ENCODE measurements at places on chromosomes 1 and 21.

DNA sequence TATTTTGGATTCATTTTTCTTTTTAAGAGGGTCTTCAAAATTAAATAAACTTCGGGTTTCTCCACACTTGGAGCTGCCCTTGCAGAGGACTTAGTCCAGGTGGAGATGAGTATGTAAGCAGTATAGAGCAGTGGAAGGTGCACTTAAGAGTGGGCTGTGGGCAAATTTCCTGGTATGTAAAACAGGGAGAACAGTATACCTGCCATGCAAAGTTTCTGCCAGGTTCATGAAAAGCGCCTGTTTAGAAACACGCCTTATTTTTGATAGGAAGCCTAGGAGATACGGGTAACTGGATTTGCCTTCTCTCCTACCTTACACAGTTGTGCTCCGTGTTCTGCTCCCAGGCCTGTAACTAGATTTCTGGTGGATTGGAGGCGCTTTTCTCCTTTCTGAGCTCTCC, 1.2 kb downstream of the KDM4A start:
- DNase-seq = no peak

GRCh38 chr1:62090016-62090415, 104.6 kb upstream of the L1TD1 start:
- DNase-seq = no peak

DNA sequence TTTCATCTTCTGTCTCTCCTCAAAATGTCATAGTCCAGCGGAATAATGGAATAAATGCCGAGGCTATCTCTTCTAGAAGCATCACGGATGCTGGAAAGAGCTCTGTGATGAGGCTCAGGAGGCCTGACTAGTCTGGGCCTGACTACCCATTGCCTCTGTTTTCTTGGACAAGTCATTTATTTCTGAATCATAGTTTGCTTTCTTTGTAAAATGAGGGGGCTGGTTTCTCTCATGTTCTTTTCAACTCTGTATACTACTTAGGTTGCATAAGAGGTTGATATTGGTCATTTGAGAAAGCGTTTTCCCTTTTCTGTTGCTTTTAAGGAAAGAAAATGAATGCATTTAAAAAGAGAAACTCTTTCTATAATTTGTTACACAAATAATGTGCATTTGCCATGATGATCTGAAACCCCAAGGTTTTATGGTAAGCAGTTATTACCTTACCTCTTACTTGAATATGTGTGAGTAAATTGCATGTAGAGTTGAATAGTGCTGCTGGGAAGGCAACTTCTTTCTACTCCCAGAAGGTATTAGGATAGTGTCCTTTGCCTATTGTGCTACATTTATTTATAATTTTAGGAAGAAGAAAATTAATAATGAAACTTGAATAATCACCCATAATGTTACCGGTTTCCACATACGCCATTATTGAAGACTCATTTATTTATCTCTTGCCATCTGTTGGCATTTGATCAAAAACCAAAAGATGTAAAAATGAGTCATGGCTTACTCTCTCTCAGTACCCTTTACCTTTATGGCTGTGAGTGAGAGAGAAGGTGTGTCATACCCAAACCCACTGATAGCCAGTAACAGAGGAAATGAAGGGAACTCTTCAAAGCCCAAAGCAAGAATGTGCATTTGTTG, 179.1 kb downstream of the FASLG start:
- DNase-seq = peak; percentile 14

DNA sequence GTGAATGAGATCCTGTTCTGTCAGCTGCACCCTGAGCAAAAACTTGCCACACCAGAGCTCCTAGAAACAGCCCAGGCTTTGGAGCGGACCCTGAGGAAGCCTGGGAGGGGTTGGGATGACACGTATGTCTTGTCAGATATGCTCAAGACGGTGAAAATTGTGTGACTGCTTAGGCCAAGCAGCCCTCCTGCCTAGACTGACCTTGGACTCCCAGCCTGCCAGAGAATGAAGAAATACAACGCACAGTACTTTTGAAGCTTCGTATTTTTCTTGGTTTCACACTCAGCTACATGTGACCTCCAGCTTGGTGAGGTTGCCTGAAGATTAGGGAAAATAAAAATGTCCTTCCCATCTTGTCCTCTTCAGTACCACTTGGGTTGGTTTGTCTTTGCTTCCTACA, 15.1 kb downstream of the METTL13 start:
- no peak for DNase-seq

GRCh38 chr1:91428182-91428798, 23.7 kb upstream of the HFM1 start:
- no peak for DNase-seq

- no peak for DNase-seq
Observed at GRCh38 chr21:7951854-7952519, 2569.4 kb upstream of the TPTE start.

DNA sequence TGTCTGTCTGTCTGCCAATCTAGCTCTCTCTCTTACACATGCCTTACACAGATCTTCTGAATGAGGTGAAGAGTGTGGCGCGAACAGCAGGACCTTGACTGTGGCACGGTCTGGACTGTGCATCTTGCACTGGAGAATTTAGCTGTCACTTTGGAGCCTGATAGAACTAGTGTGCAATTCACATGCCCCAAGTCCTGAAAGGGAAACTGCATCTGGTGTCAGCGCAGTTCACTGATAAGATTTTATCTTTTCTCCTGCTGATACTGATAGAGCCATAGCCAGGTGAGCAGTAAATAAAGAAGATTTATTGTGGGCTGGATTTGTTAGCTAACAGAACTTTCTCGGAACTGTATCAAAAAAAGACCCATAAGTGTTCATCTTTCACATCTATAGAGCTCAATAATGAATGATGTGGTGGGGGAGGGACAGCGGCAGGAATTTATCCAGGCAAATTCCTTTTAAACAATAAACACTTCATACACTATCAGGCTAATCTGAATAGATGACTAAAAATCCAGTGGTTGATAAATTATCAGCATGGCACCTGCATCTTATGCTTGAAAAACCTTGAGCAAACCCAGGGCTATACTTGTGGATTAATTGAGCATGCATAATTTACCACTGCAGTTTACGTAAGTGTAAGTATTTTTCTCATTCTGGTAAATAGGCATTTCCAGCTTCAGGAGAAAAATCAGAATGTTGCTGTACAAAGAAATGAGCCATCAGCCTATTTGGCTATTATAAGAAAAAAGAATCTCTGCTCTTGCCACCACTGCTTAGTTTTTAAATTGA, 104.1 kb downstream of the NTNG1 start:
- DNase-seq = no peak

DNA sequence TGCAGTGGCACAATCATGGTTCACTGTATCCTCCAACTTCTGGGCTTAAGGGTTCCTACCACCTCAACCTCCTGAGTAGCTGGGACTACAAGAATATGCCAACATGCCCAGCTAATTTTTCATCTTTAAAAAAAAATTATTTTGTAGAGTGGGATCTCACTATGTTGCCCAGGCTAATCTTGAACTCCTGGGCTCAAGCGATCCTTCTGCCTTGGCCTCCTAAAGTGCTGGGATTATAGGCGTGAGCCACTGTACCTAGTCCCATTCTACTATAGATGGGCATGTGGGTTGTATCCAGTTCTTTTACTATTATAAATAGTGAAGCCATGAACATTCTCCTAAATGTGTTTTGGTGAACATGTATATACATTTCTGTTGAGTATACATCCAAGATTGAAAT, 57.9 kb upstream of the PAXBP1 start:
- no peak for DNase-seq

DNA sequence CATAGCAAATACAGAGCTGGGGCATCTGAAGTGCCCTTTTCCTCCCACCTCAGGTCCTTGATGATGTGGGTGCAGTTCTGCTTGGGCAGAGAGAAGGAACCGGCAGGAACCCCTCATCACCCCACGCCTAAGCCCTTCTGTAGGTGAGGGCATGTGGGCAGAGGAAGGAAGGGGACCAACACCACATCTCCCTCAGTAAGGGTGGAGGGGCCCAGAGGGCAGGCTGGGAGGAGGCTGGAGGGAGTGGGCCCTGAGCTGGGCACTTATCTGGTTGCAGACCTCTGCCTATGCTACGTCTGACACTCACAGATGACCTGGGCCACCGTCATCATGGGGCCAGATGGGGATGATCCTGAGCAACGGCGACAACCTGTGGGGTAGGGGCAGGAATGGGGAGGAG, 11.0 kb downstream of the ZNF687 start:
- DNase-seq = no peak

- DNase-seq = peak; percentile 81
Observed at GRCh38 chr1:98323906-98324358, 337.6 kb upstream of the SNX7 start.

GRCh38 chr1:8155528-8156186, 129.5 kb upstream of the ERRFI1 start:
- peak; percentile 64 for DNase-seq

- DNase-seq = no peak
Observed at GRCh38 chr1:96926176-96926575, 204.6 kb downstream of the PTBP2 start.

DNA sequence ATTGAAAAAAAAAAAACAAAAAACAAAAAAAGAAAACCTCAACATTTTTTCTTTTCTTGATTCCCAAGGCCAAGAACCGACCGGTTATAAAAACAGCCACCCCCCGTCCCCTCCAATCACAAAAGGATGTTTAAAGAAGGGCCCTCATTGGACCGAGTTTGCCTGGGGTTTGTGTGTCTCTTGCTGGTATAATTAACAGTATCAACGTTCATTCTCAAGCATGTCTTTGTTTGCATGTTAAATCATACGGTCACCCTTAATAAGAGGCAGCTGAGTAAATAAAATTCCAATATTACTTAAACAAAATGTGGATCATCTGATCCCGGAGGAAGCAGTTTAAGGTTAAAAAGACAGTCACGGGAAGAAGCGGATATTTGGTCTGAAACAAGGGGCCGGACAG, 201.1 kb downstream of the PRDM2 start:
- no peak for DNase-seq

GRCh38 chr1:112000048-112000447, 10.6 kb upstream of the KCND3 start:
- DNase-seq = no peak

GRCh38 chr1:171480035-171480434, 5.3 kb upstream of the PRRC2C start:
- DNase-seq = no peak

DNA sequence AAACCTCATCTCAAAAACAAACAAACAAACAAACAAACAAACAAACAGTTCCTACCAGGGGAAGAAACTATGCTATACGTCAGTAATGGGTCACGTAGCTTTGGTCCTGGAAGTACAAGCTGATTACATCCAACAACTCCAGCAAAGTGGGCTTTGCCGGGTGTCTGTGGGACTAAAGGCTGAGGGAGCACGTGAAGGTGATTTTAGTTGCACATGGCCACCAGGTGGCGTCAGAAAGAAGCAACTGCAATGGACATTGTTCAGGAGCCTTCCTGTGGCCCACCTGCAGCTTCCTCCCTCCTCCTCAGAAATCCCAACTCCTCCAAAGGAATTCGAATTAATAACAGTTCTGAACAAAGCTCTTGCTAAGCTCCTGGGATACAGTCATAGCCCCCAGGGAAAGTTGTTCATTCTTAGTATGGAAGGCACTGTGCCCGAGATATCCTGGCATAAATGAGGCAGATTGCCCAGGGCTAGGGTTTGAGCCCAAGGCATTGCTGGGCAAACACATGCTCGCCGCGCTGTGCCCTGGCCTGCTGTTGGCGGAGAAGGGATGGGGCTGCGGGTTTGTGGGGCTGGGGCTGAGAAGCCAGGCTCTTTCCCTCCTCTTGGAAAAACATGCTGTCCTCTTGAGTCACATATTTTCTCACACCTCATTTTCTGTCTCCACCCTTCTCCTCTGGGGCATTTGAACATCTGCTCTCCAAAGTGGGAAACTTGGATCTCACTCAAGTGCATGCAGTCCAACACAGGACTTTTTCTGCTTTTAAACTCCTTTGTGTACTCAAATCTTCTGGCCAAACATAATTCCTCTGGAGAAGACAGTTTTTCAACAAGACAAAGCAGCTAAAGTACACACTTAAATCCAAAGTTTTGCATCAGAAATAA, 28.6 kb downstream of the AKNAD1 start:
- DNase-seq = peak; percentile 85

GRCh38 chr21:24395320-24395923, 1211.9 kb downstream of the MRPL39 start:
- DNase-seq = no peak

DNA sequence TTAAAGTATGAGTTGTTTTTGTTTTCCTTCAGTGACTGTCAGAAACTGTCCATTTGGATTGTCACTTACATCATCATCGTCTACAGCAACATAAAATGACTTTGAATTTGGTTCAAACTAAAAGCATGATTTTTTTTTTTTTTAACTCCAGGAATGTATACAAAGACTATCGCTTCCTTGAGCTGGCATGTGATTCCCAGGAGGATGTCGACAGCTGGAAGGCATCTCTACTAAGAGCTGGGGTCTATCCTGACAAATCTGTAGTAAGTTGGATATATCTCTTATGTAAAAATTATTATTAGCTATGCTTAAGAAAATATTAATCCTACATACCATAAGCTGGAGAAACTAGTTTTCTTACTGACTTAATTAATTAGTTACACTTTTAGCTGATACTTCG, 111.9 kb upstream of the C1orf105 start:
- DNase-seq = no peak

- no peak for DNase-seq
Observed at GRCh38 chr1:38953433-38953860, 11.8 kb upstream of the RHBDL2 start.

DNA sequence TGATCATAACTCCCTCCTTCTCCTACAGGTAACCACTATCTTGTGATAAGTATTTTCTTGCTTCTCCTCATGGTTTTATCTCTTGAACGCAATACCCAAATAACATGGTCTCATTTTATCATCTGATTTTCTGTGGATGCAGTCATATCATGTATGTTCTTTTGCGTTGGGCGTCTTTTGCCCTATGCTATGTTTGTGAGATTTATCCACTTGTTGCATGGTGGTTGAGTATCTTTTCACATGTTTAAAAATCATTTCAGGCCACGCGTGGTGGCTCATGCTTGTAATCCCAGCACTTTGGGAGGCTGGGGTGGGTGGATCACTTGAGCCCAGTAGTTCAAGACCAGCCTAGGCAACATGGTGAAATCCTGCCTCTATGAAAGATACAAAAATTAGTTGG, 15.6 kb downstream of the PADI3 start:
- no peak for DNase-seq

- DNase-seq = no peak
Observed at GRCh38 chr1:101394041-101394440, 157.2 kb downstream of the S1PR1 start.

GRCh38 chr1:176462674-176463378, at the start of gene PAPPA2:
Gene PAPPA2 (plus strand): TSS chr1:176463175. CDS start chr1:176556323, 93,148 bp downstream.
- DNase-seq = no peak

DNA sequence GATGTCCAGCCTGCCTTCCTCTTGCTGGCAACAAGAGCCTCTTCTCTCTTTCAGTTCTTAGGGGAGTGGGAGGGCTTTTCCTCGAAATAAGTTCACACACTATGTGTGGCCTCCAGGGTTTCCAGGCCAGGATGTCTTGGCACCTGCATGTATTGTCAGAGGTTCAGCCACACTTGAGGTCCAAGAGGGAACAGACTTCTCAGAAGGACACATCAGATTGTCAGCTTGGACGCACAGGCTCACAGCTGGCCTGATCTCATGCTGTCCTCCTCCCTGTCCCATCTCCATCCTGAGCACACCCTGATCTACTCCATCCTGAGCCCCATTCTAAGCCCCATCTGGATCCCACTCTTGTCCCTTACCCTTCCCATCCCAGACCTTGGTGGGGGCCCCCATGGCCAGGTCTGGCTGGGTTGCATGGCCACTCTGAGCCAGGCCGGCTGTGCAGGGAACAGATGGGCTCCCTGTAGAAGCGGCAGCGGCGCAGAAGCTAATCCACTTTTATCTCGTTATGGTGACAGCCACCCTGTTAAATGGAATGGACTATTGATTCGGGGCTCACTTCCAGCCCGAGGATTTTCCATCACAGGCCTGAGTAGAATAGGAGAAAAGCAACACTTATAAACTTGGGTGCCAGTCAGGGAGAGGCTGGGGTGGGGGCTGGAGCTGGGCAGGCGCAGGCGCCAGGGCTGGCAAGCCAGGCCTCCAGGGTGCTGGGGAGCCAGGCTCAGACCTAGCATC, 85.1 kb upstream of the CSF3R start:
- no peak for DNase-seq
